ENCODE measurements at places on chromosomes 2 and 18.

- DNase-seq: no peak
Observed at GRCh38 chr2:205103699-205104098, 558.4 kb downstream of the PARD3B start.

DNA sequence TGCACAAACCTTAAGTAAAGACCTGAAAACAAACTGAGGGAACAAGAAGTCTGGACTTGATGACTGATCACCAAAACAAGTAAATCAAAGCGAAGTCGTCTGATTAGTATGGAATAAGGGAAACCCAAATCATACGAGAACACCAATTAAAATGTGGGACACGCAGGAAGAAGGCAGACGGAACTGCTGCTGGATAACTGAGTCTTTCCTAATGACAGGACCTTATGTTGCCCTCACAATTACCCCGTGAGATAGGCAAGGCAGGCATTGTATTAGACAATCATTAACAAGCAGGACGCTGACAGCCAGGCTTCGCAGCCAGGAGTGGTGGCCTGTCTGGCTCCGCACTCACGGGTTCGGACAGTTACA lies 614 bp upstream of the COQ10B start:
- DNase-seq: no peak

DNA sequence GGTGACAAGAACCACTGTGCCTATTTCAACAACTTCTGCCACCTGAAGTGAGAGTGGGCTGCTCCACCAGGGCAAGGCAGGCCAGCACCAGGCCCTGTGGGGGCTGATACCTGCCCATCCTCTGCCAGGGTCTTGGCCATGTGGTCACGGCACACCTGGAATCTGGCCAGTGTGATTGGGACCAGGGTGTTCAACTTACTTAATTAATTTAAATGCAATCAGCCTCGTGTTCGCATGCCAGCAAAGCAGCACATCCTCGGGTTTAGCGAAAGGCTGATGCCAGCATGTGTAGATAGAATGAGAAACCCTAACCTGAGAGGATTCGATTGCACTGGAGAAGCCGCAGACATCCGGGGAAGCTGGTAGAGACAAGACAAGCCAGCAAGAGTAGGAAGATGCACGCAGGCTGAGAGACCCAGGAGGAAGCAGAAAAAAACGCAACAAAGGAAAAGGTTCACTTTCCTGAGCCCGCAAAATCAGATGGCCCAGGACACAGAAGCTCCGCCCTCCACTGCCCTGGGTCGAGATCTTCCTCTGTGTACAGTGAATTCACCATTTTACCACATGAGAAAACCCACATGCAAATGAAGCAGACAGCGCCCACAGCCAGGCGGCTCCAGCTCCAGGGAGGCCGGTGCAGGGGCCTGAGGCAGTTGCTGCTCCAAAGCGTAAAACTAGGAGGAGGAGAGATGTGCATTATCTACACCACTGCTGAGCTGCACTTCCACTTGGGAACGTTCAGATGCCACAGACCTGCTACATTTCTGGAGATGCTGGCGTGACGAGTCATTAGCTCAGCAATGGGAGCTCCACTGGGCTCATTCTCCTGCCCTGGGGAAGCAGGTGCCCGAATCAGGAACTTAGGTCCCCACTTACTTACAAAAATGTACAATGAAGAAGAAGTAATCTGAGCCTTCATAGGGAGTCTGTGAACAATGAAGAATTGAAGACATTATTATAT lies 92.1 kb downstream of the TMEM18 start:
- no peak for DNase-seq

DNA sequence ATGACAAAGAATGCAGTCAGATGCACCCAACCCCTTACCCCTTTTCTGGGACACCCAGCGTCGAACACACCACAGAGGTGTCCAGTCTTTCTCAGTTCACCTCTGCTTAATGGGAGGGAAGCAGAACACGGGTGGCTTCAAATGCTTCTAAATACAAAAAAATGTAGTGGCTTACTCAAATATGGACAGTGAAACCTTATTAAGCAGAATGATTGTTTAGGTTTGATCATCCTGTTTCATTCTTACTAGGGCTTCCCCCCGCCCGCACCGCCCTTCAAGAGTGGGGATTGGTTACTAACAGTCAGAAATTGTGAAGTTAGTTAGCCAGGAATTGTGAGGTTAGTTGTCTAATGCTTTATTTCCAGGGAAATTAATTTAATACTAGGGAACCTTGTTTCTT lies 21.6 kb downstream of the ATG16L1 start:
- no peak for DNase-seq

DNA sequence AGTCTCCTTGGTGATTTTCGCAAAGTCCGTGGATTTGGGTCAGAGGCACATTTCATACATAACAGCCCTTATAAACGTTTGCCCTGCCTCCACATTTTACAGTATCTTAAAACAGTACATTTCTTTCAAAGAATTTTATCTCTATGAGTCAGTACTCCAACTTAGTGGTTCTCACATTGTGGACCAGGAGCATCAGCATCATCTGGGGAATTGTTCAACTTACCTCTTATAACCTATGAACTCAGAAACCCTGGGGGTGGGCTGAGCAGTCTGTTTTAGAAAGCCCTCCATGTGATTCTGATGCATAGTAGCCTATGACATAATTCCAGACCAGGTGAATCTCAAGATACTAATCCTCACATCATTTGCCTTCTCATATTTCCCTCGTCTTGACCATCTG lies 12.4 kb downstream of the SUPT7L start:
- no peak for DNase-seq

GRCh38 chr2:67879586-67880290 lies 183.1 kb downstream of the C1D start:
- no peak for DNase-seq

- DNase-seq: no peak
Observed at GRCh38 chr2:211454679-211455078, 898.3 kb downstream of the CPS1 start.

DNA sequence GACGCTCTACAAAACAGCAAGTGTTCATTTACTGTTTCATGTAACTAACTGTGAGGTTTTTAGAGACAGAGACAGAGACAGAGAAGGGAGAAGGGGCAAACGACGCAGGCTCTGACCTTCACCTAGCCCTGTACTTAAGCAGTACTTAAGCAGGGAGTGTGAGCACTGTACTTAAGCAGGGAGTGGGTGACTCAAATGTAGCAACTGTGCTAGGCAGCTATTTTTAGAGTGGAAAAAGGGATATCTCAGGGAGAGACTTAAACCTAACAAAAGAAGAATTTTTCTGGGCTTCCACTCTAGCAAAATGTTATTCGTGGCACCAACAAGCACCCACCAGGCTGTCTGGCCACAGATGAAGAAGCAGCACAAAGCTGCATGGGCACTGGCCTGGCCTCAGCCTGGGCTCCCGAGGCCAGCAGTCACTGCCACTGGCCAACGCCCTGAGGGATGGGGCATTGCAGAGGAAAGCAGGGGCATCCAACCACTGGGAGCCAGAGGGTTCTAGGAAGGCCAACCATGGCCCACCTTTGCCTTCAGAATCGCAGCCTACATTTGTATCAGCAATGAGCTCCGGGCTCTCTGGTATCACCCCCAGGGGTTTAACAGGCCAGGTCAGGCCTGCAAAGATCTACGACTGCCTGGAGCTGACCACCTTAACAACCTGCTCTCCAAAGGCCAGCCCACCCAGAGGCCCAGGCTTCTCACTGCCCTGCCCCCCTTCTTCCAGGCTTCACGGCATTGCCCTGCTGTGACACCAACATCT lies 154.3 kb downstream of the TTC32 start:
- no peak for DNase-seq

- DNase-seq: no peak
Observed at GRCh38 chr2:217687771-217688170, 315.0 kb downstream of the TNS1 start.

- DNase-seq: peak; percentile 6
Observed at GRCh38 chr2:223055140-223055539, 3.1 kb downstream of the KCNE4 start.

DNA sequence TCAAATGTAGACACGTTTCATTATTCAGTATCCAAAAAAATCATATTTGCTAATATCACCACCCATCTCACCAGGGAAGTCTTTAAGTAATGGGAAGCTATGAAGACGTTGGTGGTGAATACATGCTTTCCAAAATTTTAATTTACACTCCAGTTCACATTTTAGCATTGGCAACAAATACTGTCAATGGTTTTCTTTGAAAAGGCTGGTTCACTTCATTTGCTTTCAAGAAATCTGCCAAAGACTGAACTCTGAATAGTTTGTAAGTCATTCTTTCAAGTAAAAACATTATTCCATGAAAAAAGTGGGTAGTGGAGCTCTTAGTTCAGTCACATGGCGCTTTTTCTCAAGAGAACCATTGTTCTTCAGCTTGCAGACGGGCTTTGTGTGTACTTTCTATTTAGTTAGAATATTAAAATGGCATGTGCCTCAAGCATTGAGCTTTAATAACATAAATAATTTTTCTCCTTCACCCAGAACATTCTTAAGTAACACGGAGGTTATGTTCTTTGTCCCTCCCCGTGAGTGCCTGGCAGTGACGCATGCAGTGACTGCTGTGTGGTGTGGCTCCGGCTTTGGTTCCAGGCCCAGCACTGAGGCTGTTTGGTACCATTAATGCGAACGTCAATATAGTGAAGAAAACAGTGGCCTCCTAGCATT lies 300.0 kb upstream of the HDAC4 start:
- DNase-seq: no peak

DNA sequence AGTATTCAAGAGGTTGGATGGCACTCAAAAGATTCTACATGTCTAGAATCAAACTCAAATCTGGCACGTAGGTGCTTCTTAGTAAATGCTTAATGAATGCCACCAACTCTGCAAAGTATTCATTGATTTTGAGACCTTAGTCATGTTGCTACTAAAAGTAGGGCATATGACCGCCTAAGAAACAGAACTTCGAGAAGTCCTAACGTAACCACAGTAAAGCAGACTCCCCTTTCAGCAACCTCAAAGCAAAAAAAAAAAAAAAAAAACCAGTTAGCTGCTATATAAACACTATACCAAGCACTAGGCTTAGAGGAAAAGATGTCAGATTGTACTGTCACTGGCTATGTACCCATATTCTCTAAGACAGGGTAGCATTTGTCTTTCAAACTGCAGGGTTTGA lies 33.9 kb downstream of the PTCD3 start:
- no peak for DNase-seq

DNA sequence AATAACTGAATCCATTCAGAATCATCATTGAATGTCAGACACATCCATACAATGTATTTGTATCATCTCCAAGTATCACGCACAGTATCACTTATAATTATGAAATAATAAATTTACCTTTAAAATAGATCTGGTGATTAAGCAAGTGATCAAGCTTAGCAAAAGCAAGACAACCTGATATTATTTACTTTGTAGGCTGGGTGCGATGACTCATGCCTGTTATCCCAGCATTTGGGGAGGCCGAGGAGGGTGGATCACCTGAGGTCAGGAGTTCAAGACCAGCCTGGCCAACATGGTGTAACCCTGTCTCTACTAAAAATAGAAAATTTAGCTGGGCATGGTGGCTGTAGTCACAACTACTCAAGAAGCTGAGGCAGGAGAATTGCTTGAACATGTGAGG lies 421.0 kb upstream of the NETO1 start:
- no peak for DNase-seq

DNA sequence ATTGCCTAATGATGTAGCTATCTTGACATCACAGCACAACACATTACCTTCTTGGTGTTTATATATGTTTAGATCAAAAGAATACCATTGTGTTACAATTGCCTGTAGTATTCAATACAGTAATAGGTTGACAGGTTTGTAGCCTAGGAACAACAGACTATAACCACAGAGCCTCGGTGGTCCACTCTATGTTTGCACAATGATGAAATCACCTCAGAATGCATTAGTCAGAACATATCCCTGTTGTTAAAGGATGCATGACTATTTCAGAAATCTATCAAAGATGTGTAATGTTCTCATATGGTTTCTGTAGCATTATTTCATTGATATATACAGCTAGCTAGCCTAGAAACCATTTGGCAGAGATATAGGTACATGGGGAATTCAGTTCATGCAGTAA lies 8.9 kb downstream of the METTL5 start:
- no peak for DNase-seq

- DNase-seq: no peak
Observed at GRCh38 chr2:42618972-42619371, 50.5 kb downstream of the MTA3 start.

DNA sequence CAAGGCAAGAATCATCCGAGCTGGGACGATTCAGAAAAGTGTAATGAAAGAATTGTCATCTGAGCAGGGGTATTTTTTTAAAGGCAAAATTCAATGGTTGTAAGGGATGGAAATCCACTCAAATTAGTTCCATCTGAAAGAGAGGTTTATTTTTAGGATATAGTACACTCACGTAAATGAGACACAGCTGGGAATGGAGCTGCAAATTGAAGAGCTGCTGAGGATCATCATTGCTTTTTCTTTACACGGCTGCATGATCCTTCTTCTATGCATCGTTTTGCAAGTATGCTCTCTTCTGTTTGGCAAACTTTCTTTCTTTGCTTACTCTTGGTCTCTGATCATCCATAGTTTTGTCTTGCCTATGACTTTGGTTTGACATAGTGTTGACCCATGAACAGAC lies 27.4 kb upstream of the CUL3 start:
- DNase-seq: no peak

GRCh38 chr2:198546122-198546521 lies 741.7 kb downstream of the PLCL1 start:
- no peak for DNase-seq

DNA sequence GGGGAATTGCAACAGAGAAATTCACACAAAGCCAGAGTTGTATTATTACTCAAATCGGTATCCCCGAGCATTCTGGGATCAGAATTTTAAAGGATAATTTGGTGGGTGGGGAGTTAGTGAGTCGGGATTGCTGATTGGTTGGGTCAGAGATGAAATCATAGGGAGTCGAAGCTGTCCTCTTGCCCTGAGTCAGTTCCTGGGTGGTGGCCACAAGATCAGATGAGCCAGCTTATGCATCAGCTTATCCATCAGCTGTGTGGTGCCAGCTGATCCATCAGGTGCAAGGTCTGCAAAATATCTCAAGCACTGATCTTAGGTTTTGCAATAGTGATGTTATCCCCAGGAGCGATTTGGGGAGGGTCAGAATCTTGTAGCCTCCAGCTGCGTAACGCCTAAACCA lies 34.3 kb upstream of the ITM2C start:
- no peak for DNase-seq

GRCh38 chr2:64859312-64860212 lies 129.6 kb upstream of the SLC1A4 start:
- peak; percentile 55 for DNase-seq

DNA sequence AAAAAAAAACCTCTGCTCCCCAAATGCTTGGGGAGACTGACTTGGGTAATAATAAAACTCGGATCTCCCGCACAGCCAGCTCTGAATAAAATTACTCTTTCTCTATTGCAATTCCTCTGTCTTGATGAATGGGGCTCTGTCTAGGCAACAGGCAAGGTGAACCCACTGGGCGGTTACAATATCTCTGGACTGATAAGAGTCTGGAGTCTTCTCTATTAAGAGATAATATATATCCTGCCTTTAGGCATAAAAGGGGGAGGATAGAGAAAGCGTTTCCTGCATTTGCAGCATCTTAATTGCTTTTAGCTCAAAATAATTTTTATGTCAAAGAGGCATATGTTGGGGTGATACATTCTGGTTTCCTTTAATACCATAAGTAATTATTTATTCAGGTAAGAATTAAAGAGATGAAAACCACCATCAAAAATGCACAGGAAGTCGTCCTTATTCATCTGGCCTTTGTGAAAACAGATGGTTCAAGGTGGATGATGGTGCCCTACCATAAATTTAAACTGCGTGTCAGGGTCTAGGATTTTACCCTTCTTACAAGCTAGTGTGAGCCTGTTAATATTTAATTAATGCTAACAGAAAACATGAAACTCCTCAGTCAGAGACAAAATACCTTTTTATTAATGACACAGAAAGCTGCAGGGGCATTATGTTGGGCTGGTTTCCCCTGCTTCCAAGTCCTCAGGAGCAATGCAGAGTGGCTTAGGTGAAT lies 736.8 kb downstream of the SOCS6 start:
- no peak for DNase-seq

- DNase-seq: no peak
Observed at GRCh38 chr2:203734276-203734983, 28.0 kb downstream of the CD28 start.

Data from NCI-H774 (cell line).